Immature natural killer cell (primary cell): ENCODE measurements at places on chromosomes 2 and 18.

GRCh38 chr2:127737892-127738291 is 36.6 kb downstream of the SFT2D3 start:
- H3K36me3 ChIP-seq, result peaks cover 4% of the 10 kb centered on the region
- DNase-seq, result no peak
- H3K27ac ChIP-seq, result no peak overlapping the region

DNA sequence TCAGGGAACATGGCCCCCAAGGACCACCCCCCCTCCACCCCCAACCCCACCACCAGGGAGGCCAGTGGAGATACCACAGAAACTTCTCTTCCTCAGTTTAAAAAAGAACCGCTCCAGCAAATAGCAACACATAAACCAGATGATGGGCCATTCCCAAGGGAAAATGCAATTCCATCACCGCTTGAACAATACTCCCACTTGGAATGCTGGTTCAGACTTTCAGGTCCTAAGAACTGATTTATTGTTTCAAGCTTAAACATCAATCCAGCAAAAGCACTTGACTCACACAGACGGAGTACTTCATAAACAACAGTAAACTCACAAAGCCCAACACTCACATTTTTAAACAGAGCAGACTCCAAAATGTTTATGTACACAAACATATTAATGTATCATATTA is 6.9 kb downstream of the HDAC4 start:
- H3K4me1 ChIP-seq, result peaks cover 23% of the 10 kb centered on the region
- H3K27ac ChIP-seq, result no peak overlapping the region
- no peaks in the 10 kb centered on the region for H3K27me3 ChIP-seq
- H3K36me3 ChIP-seq, result no peaks in the 10 kb centered on the region

DNA sequence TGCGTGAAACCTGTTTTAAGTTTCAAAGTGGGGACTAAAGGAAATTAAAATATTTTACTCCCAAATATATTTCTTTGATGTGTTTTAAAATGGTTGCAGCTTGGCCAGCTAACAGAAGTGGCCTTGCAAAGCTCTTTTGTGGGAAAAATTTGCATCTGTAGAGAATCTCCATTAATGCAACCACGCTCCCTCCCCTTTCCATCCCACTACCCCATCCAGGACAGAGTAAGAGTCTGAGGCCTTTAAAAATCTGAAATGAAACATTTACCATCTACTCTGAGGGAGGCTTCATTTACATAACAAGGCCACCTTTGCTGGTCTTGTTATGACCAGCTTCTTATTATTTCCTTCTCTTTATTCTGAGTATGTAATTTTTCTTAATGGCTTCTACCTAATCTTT is 63.5 kb downstream of the STAT4 start:
- peak overlapping the region; percentile 48 for H3K27ac ChIP-seq
- peaks cover 4% of the 10 kb centered on the region for H3K36me3 ChIP-seq
- H3K4me3 ChIP-seq, result no peak overlapping the region
- H3K27me3 ChIP-seq, result no peaks in the 10 kb centered on the region
- DNase-seq, result no peak

- no peak overlapping the region for H3K27ac ChIP-seq
- DNase-seq, result no peak
- peaks cover 41% of the 10 kb centered on the region for H3K36me3 ChIP-seq
- no peak overlapping the region for H3K4me3 ChIP-seq
Measured at GRCh38 chr2:11187731-11188130, 32.5 kb downstream of the SLC66A3 start.

DNA sequence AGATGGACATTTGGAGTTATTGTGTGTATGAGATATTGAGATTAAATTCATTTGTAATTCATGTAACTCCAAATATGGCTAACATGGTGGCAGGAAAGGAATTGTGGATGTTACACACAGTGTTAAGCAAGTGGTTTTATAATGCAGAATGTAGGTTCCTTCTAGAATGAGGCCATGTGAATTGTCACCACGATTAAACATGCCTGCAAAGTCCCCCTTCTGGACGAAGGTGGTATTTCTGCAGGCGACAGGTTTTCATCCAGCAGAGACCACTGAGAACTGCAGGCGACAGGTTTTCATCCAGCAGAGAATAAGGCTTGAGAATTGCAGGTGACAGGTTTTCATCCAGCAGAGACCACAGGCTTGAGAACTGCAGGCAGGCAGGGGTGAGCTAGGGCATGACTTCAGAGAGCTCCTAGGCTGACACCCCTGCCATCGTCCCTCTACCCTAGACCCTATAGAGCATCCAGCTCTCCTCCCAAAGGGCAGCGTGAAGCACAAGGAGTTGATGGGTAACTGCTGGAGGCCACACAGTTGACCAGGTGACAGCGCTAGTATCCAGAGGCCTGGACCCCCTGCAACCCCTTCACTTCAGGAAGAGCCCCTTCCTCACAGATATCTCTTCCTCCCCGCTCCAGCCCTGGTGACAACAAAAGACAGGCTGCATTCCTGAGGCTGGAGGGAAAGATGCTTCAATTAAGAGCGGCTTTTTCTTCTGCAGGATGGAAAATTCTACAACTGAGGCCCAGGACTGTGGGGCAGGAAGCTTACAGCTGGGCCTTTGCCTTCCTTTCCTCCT is 175.8 kb downstream of the LOXHD1 start:
- H3K27ac ChIP-seq, result no peak overlapping the region
- no peak overlapping the region for H3K4me3 ChIP-seq
- peaks cover 18% of the 10 kb centered on the region for H3K27me3 ChIP-seq

DNA sequence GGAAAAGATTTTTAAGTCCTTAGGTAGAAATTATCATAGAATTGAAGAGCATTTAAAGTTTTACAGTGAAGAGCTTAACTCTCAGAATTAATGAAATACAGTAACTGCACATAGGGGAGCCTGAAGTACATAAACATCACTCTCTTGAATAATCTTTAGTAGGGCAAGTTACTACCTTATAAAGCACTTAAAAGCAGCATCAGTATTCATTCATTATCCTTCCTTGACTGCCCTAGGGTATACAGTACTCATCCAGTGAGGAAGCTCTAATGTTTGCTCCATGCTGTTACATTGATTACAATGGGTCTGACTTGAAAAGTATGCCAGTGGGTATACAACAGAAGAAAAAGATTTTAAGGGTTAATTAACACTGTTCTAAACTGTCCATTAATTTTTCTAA is 66.5 kb downstream of the ATF2 start:
- H3K27ac ChIP-seq, result no peak overlapping the region
- H3K36me3 ChIP-seq, result peaks cover 13% of the 10 kb centered on the region
- no peaks in the 10 kb centered on the region for H3K27me3 ChIP-seq
- H3K4me1 ChIP-seq, result no peaks in the 10 kb centered on the region
- no peak overlapping the region for H3K4me3 ChIP-seq

GRCh38 chr2:195674491-195675221 is 17.6 kb downstream of the SLC39A10 start:
- DNase-seq, result no peak
- no peak overlapping the region for H3K27ac ChIP-seq
- no peak overlapping the region for H3K4me3 ChIP-seq
- no peaks in the 10 kb centered on the region for H3K27me3 ChIP-seq

DNA sequence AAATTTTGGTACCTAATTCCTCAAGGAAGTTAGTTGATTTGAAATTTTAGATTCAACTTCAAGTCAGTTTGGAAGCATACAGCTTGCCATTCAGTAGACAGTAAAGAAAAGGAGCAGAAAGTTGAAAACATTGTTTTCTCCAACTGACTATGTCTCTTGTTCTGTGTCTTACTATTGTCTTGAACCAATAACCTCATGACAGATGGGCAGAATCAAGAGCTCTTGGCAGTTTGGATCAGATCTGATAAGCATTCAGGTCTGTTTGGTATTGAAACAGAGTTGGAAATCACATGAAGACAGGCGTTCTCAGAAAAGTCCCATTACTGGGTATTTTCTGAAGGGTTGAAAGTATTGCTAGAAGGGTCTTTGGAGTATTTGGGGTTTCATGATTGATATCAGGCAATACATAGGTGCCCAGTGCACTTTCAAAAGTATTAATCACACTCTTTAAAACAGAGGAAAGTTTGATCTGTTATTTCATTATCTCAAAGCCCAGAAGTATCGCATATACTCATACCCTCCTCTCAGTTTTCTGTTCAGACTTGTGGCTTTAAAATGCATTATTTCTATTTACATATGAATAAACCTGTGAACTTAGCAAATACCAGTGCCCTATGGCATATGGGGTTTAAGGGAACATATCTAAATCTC is 428.4 kb upstream of the ZEB2 start:
- H3K27ac ChIP-seq, result no peak overlapping the region
- DNase-seq, result no peak
- peaks cover 4% of the 10 kb centered on the region for H3K27me3 ChIP-seq

DNA sequence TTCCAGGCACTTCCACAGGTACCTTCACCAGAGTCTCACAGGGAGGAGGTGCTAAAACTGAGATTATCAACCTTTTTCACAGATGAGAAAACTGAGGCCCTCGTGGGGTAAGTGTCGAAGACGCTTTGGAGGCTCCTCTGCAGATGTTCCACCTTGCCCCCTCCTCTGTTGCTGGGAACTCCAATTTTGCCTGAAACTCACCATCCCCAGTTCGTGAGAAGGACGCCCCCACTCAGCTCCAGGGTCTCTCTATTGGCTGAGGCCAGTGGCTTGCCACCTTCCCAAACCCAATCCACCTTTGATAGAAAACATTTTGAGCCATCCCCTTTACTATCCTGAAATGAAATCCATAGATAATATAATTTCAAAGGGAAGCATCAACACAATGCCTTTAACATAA is 109.1 kb downstream of the CYP26B1 start:
- no peaks in the 10 kb centered on the region for H3K27me3 ChIP-seq
- H3K36me3 ChIP-seq, result no peaks in the 10 kb centered on the region
- H3K4me1 ChIP-seq, result no peaks in the 10 kb centered on the region
- no peak for DNase-seq
- no peak overlapping the region for H3K4me3 ChIP-seq

DNA sequence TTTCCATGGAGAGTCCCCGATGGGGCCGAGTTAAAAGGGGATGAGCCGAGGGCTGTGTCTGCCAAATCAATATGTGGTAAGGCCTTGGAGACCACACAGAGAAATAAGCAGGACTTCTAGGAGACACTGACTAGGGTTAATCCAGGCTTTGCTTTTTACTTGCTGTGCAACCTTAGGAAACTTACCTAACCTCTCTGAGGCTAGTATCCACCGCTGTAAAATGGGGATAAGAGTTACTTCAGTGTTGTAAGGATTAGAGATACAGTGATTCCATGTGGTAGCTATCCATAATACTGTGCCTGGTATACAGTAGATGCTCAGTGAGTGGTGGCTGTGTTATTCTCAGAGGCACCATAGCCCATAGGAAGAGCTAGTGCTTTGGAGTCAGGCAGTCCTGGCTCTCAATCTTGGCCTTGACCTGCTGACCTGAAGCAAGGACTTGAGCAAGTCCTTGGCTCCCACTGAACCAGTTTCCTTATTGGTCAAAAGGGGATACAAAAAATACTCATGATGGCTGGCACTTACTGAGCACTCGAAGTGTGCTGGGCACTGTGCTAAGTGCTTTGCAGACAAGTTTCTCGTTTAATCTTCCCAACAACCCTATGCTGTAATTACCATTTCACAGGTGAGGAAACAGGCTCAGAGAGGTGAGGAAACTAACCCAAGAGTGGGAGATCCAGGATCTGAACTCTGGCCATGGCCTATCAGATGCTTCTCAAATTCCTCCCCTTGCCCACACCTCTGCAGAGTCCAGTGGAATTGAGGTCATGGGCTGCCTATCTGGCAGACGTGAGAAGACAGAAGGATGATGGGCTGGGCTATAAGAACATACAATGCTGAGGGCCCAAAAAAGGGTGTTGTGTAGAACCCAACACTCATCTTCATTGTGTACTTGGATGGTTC is 12.0 kb upstream of the DES start:
- no peaks in the 10 kb centered on the region for H3K4me1 ChIP-seq
- no peak overlapping the region for H3K27ac ChIP-seq
- no peaks in the 10 kb centered on the region for H3K36me3 ChIP-seq
- no peak for DNase-seq

DNA sequence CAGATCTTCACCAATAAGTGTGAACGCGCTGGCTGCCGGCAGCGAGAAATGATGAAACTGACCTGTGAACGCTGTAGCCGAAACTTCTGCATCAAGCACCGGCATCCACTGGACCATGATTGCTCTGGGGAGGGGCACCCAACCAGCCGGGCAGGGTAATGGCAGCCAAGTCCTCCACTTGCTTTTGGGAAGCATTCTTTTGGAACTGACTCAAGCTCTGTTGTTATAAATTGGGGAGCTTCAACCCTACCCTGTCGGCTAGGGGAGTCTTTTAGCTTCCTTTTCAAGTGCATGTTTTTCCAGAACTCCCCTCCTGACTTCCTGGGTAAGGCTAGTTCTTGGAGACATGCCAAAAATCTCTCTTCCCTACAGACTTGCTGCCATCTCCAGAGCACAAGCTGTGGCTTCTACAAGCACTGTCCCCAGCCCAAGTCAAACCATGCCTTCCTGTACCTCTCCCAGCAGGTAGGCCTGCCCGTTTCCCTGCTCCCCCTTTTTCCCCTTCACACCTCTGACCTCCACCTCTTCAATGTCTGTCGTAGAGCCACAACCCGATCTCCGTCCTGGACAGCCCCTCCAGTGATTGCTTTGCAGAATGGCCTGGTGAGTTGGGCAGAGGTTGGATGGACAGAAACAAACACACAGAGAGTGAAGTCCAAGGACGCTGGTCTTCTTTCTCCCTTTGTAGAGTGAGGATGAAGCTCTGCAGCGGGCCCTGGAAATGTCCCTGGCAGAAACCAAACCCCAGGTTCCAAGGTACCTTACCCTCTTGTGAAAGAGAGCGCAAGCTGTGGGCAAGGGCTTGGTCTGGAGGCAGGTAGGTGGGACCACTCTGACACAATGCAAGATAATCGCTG is 1.5 kb downstream of the ZFAND2B start:
- DNase-seq, result no peak
- peak overlapping the region; percentile 91 for H3K4me3 ChIP-seq
- H3K27ac ChIP-seq, result peak overlapping the region; percentile 82
- peaks cover 39% of the 10 kb centered on the region for H3K4me1 ChIP-seq
- H3K36me3 ChIP-seq, result no peaks in the 10 kb centered on the region

DNA sequence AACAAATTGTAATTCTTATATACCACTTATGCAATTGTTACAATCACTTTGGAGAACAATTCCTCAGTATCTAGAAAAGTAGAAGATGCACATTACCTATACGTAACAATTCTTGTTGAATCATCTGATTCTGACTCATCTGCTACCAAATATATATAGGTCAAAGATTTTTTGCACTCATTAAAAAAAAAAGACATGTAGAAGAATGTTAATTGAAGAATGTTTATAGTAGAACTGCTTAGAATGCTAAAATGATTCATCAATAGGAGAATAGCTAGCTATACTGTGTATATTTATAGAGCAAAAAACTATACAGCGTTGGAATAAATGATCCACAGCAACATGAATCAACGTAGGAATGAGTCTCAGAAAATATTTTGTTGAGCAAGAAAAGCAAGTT is 29.5 kb upstream of the STAT1 start:
- peak overlapping the region; percentile 35 for H3K27ac ChIP-seq
- H3K4me3 ChIP-seq, result no peak overlapping the region
- peaks cover 35% of the 10 kb centered on the region for H3K36me3 ChIP-seq
- H3K4me1 ChIP-seq, result peaks cover 31% of the 10 kb centered on the region

- H3K27me3 ChIP-seq, result peaks cover 3% of the 10 kb centered on the region
- H3K36me3 ChIP-seq, result no peaks in the 10 kb centered on the region
- DNase-seq, result no peak
- no peak overlapping the region for H3K27ac ChIP-seq
- no peaks in the 10 kb centered on the region for H3K4me1 ChIP-seq
Measured at GRCh38 chr2:33412920-33413319, 63.5 kb upstream of the RASGRP3 start.
